NCI-H345 (cell line): ENCODE measurements at places on chromosomes 3 and 15.
A peak's percentile ranks its signal among the peaks of the same experiment; 100 is the strongest.

- DNase-seq: no peak
Measured at GRCh38 chr3:188959013-188959412, 212.8 kb upstream of the TPRG1 start.

GRCh38 chr3:46573701-46574100 is 7.6 kb upstream of the LRRC2 start:
- DNase-seq: no peak

- DNase-seq: peak; percentile 48
Measured at GRCh38 chr3:135965129-135965505, 411 bp upstream of the PPP2R3A start.

- no peak for DNase-seq
Measured at GRCh38 chr15:68782589-68783161, 38.0 kb downstream of the ANP32A start.

- no peak for DNase-seq
Measured at GRCh38 chr3:149547954-149548668, 73.6 kb downstream of the TM4SF4 start.

DNA sequence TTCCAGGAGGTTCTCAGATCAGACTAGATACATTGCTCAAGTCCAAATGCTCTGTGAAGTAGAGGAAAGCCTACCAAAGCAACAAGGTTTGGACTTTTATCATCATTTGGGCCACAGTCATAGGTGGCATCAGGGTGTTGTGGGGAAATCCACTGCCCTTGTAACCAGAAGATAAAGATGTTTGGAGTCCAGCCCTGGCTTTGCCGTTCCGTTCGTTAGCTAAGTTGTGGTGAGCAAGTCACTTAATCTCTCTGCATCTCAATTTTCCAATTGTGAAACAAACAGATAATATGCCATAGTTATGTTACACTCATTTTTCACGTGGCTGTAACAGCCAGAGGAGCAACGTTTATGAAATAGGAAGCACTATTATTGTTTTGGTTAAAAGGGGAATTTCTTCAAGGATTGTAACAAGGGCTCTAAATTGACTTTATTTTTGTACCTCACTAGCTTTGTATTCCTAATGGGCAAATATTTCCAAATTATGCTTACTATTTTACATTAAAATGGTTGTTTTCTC is 125.6 kb downstream of the CD47 start:
- no peak for DNase-seq

DNA sequence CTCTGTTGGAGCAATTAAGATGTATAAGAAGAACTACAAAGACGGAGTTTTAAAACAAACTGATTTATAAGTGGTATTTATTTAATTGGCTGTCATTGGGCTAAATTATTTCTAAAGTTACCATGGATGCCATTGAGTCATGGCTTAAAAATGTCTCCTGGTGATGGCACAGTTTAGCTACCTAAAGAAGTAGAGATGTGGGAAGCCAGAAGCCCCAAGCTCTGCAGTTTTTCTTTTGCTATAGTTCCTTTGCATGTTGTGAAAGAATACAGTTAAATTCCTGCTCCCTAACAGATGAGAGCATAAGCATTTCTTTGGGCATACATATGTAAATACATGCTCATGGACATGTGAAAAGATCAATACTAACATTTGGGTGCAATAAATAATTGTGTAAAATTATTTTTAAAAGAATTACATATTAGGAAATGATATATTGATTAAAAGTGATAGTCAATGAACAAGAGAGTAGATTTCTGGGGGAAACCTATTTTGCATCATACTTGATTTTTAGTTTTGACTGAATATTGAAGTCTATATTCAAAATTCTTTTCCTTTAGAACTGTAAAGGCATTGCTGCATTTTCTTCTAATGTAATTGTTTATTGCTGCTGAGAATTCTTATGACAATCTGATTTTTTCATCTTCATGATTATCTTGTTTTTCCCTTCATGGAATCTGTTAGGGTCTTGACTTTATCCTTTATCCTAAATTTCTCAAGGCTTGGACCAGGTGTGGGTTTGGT is 2.1 kb downstream of the OPA1 start:
- DNase-seq: no peak

- DNase-seq: no peak
Measured at GRCh38 chr15:96320703-96321638, 9.5 kb upstream of the NR2F2 start.

DNA sequence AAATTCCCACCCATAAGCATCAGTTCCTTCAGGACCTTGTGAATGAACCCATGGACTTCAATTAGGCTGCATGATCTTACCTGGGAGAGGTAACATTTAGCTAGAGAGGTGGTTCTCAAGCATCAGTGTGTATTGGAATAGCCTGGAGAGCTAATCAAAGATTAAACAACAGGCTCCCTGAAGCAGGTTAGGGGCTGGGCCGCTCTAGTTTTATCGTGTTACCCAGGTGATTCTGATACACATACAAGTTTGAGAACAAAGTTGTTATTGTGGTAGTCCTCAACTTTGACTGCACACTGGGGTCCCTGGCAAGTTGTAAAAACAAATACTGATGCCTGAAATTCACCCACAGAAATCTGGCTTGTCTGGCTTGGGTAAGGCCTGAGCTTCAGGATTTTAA is 31.2 kb downstream of the MYH15 start:
- DNase-seq: no peak

DNA sequence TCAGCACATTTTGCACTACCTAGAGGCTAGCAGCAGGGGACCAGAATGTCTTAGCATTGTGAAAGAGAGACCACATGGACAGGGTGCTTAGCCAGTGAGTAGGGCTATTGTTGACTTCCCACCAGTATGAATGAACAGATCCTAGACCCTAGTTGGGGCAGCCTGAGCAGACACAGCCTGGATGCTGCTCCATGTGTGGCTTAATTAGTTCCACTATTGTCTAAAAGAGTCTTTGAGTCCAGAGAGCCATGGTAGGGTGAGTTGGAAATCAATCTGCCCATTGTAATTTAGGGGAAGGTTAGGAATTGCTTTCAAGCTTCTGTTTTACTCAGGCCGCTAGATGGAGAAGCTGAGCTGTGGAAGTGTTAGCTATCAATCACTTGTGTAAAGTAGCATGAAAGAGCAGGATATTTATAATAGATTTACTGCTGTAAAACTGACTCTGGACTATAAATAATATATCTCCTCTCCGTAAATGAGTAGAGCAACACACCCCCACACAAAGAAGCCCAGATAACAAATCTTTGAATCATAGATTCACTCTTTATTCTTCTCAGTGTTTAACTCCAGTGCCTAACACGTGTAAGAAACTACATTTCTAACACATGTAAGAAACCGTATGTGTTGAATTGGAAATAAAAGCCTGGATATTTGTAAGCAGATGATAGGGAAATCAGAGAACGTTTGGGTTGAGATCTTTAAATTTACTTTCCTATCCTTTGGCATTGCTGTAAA is 4.1 kb upstream of the GCSAM start:
- peak; percentile 15 for DNase-seq

- DNase-seq: no peak
Measured at GRCh38 chr3:15063238-15063637, 1.9 kb downstream of the MRPS25 start.
